ENCODE measurements at places on chromosomes 1 and 21. TPM values are rescaled to one million over a fixed set of nuclear protein-coding genes. Genes with fewer than 3 reads are reported as not detected.

Gene MKNK1
- 42.0 TPM for polyA plus RNA-seq

DNA sequence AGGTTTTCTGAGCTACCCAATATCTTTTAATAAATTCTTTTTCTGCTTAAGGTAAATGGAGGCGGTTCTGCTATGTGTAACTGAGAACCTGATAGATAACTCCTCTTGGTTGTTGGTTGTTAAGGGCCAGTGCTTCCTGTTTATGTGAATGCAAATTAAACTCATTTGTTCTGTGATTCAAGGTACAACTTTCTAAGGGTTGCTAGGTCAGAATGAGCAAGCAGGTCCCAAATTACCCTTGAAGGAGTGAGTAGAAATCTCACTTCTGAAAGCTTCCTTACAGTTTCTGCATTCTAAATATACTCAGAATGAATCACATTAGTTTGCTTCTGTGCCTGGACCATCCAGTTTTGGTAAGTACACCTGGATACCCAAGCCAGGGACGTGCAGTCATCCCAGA lies 15.5 kb upstream of the FAM78B start:
- no peak for DNase-seq

- no peak for DNase-seq
These were observed 15.9 kb downstream of the DUSP10 start for GRCh38 chr1:221725735-221726672.

DNA sequence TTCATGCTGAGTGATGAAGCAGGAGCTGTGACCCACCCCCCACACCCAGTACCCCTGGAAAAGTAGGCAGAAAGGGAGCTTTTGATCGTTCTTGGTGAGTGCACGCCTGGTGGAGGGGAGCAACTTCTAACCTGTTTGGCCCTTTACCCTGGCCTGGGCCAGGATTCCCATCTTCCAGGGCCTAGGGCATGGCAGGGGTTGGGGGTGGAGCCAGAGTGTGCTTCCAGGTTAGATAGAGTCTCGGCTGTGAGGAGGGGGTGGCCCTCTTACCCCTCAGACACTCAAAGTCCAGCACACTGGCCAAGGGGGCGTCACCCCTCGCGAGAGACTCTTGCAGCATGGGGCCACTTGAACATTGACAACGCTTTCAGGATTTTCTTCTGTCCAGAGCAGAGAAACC lies 236.6 kb downstream of the GRIK3 start:
- DNase-seq = no peak

- no peak for DNase-seq
These were observed 65.6 kb downstream of the PRKCZ start for GRCh38 chr1:2115702-2116341.

DNA sequence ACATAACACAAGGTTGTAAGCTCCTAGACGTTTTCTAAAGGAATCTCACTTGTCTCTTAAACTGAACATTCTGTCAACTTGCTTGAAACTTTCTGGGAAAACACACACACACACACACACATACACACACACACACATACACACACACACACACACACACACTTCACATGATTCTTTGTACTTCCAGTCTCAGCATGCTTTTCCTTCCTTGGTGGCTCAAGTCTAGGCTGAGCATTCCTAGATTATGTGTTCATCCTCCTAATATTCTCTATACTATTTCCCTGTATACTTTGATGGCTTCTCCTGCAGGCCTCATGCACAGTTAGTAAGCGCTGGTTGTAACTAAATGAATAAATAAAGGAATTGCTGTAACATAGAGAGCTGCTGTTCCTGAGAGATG lies 372.1 kb downstream of the PTPRC start:
- DNase-seq = no peak

Gene C4BPA
- 0.59 TPM for polyA plus RNA-seq

GRCh38 chr21:19785941-19786340 lies 1212.3 kb upstream of the NCAM2 start:
- DNase-seq = no peak

- no peak for DNase-seq
These were observed 324.6 kb upstream of the USP25 start for GRCh38 chr21:15405214-15405613.

Gene FBXO42
- polyA plus RNA-seq = 21.8 TPM

- no peak for DNase-seq
These were observed 19.8 kb upstream of the LBR start for GRCh38 chr1:225447650-225448089.

Gene KRTAP10-8
- polyA plus RNA-seq = not detected

Gene FMN2
- polyA plus RNA-seq = 4.9 TPM

Gene TNFAIP8L2
- 1.2 TPM for polyA plus RNA-seq

Gene VWA1
- polyA plus RNA-seq = 61.7 TPM

Gene AMY1C
- polyA plus RNA-seq = not detected

- no peak for DNase-seq
These were observed 71.0 kb downstream of the SLC45A1 start for GRCh38 chr1:8388732-8389562.

Gene UTS2
- polyA plus RNA-seq = not detected

GRCh38 chr1:167373986-167374385 lies 144.3 kb downstream of the CD247 start:
- no peak for DNase-seq

- DNase-seq = no peak
These were observed 15.2 kb downstream of the GPR161 start for GRCh38 chr1:168121401-168122011.

Gene HSD3B1
- polyA plus RNA-seq = 0.49 TPM

- DNase-seq = no peak
These were observed 10.3 kb downstream of the PARS2 start for GRCh38 chr1:54754045-54754444.

DNA sequence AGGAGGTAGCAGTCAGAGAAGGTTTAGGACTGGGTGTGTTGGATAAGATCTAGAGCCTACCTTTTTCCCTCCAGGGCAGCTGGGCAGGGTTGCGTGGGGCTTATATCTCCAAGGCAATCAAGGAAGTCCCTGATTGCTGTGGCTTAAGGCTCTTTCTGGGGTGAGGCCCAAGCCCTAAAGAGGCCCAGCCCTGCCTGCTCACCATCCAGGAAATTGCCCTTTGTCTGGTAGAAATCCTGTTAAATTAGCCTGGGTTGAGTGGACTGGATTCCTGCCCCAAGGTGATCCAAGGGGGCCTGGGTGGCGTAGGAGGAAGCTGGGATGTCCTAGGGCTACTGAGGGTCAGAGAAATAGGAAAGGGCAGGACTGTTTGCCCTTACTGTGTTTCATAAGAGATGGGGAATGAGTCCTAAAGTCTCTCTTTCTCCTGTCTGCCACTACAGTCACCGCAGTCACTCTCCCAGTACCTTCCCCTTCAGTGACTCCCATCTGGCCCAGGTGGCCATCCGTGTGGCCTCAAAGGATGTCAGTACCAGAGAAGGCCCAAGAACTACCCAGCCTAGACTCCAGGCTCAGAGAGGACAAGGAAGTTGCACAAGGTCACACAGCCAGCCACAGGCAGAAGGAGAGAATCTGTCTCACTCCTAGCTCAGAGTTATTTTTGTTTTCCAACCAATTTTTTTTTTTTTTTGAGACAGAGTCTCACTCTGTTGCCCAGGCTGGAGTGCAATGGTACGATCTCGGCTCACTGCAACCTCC lies 25.8 kb downstream of the MFSD2A start:
- no peak for DNase-seq

Gene CD101
- polyA plus RNA-seq = 4.0 TPM

Gene ACTL8
- polyA plus RNA-seq = not detected

Gene GUCA2A
- polyA plus RNA-seq = not detected

Gene C1orf141
- polyA plus RNA-seq = 0.28 TPM

Gene KCNJ15
- 252 TPM for polyA plus RNA-seq

DNA sequence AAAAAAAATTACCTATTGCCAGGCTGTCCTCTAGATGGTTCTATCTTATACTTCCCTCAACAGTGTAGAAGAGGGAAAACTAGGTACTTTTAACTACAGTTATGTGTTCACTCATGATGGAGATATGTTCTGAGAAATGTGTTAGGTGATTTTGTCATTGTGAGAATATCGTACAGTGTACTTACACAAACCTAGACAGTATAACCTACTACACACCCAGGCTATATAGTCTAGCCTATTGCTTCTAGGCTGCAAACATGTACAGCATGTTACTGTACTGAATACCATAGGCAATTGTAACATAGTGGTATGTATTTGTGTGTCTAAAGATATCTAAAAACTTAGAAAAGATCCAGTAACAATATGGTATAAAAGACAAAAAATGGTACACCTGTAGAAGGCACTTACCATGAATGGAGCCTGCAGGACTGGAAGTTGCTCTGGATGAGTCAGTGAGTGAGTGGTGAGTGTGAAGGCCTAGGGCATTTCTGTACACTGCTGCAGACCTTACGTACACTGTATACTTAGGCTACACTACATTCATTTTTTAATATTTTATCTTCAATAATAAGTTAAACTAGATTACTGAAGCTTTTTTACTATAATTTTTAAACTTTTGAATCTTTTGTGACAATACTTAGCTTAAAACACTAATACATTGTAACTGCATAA lies 13.2 kb downstream of the MGST3 start:
- DNase-seq = no peak

DNA sequence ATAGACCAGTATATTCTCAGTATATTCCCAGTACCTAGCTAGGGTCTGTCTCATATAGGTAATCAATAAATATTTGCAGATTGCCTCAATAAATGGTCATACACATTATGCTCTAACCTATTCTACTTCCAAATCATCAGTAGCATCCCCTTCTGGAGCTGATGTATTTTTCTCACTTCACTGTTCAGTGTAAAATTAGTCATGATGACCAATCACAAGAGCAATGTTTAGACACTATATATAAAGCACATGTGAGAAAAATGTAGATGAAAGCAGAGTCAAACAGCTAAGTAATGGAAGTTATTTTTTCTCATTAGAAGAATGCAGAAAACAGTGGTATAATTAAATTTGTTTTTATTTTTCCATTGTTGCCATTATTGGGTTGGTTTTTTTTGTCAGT lies 34.7 kb downstream of the EPRS1 start:
- DNase-seq = no peak

DNA sequence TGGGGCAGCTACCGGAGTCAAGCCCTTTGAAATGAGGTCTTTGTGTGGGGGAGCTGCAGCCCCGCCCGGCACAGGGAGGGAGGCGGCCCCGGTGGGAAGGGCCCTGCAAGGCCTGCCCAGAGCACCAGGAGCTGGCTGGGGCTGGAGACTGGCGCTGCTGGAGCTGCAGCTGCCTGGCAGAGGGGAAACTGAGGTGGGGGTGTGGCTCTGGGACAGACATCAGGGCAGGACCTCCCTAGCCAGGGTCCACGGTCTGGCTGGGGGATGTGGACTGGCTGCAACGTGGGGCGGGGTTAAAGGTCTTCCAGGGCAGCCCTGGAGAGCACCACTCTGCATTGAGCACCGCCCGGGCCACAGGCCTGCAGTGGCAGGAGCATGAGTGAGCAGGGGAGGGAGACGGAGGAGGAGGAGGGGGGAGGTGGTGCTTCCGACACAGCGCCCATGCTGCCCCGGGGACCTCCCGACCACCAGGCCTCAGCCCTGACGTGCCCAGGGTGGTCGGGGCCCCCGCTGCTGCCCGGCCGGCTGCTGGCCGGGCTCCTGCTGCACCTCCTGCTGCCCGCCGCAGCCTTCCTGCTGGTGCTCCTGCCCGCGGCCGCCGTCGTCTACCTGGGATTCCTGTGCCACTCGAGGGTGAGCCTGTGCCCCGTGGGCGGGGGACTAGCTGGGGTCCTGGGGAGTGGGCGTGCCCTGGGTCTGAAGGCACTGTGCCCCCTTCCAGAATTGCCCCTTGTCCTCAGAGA lies 4.8 kb upstream of the ANKRD65 start:
- DNase-seq = no peak

DNA sequence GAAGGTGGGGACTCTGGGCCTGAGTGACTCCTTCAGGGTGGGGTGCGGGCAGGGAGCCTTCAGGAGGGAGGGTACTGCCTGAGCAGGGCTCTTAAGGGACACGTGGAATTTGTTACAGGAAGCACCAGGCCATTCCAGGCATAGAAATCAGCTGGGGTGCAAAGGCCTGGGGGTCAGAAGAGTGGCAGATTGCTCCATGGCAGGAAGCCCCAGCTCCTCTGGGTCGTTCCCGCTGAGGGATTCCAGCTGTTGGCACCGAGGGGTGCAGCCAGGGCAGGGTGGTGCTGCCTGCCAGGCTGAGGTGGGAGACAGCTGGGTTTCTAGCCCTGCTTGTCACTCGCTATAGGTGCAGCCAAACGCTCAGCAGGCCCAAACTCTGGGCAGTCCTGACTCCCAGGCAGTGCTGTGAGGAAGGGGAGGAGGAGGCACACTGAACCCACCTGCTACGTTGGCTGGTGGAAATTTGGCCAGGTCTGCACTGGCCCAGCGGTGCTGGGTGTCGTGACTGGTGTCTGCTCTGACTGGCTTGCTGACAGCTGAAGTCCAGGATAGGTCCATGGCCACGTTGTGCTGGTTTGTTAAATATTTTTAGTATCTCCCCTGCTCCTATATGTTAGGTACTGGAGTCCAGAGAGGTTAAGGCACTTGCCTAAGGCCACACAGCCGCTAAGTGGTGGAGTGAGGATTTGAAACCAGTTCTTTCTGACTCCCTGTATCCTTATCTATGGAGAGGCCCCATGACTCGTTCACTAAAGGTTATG lies 19.3 kb downstream of the TNFRSF1B start:
- DNase-seq = no peak

Gene DMRTA2
- not detected for polyA plus RNA-seq

Gene ALPL
- polyA plus RNA-seq = 45.9 TPM

DNA sequence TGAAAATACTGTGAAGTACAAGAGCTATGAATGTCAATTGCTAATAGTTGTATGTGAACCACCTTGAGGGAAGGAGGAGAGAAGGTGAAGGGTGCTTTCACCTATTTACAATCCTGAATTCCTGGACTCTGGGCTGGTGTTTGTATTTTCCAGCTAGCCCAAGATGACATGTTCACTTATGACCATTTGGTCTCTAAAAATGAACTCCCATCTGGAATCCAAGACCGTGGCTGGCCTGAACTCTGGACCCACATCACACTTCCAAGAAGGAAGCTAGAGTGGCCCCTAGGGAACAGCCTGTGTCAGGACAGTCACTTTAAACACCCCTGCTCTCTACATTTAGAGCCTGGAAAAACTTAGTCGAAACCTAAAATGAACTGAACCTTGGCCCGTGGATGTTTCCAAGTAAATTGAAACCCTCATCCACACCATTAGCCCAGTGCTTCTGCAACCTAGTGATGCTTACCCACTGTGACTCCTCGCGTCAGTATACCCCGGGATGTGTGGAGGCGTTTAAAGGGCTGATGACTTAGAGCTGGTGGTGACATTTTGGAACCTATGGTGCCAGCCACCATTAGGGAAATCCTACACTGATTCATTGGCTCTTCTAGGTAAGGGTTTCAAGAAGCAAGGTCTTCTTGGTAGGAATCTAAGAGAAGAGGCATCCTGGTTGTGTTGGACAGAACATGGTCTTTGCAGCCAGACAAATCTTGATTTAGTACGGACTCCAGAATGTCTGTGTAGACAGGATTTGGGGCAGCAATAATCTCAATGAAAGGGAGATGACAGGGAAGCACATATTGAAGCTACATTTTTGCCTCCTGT lies 171.5 kb upstream of the IRF2BP2 start:
- no peak for DNase-seq

- DNase-seq = no peak
These were observed at the start of gene PLEKHM2 for GRCh38 chr1:15684042-15684461. PLEKHM2 (plus strand) TSS chr1:15684320; CDS start chr1:15684559, 239 bp downstream.

GRCh38 chr21:29237110-29238052 lies 61.3 kb upstream of the BACH1 start:
- no peak for DNase-seq
